ENCODE measurements at places on chromosomes 12 and 14.

- DNase-seq, result no peak
Observed at GRCh38 chr14:28157887-28158791, 608.4 kb upstream of the FOXG1 start.

DNA sequence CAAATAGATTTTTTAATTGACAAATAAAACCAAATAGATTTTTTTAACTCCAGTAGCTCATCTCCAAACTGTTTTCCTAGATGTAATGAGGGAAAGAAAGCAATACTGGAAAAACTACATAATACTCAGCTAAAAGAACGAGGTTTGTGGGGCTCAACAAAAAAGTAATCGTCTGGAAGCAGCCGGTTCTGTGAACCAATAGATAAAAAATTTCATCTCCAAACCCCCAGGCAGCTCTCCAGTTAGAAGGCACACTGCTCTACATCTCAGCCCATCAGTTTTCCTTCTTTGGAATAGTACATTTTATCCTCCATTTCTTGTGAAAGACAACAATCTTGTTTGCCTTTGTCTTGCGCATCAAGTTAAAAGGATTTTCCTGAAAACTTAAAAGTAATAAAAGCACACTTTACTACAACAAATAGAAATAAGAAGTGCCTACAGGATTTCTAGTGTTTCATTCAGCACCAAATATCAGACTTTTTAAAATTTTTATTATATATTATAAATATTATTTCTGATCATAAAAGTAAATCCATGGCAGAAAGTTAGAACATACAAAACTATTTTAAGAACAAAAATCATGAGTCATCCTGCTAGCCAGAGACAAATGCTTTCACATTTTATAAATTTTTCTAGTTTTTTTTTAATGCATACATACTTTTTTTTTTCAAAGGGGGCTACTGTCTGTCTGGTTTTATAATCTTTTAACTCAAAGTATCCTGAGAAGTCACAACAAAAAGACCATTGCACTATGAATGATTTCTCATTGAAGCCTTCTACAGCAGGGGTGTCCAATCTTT, 67.7 kb downstream of the EPS8 start:
- no peak for DNase-seq

DNA sequence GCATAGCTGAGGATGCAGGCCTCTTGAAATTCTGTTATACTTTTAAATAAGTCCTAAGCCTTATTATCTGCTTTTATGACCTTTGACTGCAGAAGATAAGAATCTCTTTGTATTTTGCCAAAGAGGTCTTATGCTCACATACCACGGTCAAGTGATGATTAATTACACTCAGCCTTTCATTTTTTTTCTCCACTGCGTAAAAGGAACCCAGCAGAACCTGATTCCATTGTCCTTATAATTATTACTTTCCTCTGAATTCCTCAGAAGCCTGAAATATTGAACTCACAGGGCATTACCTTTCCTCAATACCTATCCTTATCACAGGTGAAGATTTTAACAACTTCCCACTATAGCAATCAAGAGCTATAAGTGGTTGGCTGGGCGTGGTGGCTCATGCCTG, 498.7 kb upstream of the RPL10L start:
- DNase-seq, result no peak

DNA sequence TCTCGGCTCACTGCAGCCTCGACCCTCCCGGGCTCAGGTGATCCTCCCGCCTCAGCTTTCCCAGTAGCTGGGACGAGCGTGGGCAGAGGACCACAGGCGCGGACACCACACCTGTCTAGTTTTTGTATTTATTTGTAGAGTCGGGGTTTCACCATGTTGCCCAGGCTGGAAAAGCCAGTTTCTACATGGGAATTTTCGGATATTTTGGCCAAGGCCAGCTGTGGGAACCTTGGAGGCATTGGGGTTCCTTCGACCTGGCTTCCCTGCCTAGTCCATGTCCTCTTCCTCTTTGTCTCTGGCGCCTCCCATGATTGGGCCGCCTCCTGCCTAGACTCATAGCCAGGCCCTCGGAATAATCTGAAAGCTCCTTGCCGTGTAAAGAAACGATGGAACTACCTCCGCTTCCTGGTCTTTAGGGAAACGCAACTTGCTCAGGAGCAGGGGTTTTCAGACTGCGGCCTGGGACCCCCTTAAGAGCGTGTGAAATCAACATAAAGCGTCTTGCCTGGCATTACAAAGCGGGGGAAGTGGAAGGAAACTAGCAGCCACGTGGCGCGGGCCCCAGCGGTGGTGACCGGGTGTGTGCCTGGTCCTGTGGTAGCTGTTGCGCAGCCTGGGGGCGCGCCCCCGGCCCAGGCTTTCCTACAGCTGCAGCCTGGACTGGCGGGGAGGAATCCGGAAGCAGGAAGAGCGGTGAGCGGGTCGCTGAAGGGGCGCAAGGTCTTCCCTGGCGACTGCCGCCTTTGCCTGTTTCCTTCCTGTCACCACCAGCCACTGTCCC, 1.4 kb upstream of the HSP90AA1 start:
- no peak for DNase-seq

DNA sequence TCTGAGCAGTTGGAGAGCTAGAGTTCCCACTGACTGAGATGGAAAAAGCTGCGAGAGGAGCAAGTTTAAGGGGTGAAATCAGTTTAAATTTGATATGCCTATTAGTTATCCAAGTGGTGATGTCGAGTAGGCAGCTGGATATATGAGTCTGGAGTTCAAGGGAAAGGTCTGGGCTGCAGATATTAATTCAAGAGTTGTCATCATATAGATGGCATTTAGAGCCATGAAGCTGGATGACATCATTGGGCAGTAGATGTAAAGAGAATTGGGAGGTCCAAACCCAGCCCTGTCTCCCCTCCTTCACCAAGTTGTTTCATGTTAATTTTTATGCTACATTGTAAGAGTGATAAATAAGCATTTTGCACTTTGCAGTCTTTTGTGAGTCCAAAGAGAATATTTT, 898.1 kb downstream of the GALC start:
- no peak for DNase-seq

DNA sequence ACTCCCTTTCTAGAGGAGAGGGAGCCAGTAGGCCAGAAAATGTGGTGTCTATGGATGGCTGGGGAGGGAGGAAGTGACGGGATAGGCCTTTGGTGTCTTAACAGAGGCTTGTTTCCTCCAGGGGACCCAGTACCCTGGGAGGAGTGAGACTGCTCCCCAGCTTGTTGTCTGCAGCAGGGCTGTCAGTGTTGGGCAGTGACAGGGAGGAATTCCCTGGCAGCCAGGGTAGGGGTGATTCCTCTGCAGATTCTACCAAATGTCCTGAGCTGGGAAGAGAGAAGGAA, 64.0 kb downstream of the GALNT16 start:
- DNase-seq, result no peak

DNA sequence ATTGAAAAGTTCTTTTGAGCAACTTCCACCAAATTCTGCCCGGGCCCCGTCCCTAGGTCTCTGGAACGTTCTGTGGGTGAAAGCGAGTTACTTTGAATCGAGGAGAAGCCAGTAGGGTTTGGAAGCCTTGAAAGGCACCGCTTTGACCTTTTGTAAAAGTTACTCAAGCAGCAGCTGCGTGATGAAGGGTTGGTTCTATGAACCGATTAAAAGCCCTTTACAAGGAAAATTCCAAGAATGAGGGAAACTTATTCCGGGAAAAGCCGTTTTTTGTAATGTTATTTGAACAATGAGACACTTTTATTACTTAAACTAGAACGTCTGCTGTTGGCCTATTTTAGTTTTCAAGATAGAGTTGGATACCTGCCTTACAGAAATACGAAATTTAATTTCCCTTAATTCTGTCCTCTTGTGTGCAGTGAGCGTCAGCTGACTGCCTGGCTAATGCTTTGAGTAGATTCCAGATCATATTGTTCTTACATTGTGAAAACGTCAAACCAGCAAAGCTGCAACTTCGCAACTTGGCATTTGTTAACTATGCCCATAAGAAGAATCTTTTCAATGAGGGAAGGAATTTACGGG, 906 bp downstream of the LARP4 start:
- peak; percentile 66 for DNase-seq

DNA sequence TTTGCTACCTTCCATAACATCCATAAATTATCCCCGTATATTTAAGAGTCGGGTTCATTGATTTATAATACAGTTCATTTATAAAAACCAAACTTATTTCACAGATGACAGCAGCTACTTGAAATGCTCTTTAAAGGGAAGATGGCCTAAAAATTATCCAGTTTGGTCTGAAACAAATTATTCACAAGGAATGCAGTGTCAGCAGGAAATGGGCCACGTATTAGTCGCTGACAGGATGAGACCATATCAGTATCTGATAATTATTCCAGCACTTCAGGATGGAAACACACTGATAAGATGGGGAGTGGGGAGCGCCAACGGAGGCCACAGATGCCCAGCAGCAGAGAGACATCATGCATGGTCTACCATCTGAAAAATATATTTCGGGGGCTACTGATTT, 60.5 kb upstream of the TMEM132D start:
- no peak for DNase-seq

GRCh38 chr14:85579942-85580341, 50.0 kb downstream of the FLRT2 start:
- DNase-seq, result no peak

DNA sequence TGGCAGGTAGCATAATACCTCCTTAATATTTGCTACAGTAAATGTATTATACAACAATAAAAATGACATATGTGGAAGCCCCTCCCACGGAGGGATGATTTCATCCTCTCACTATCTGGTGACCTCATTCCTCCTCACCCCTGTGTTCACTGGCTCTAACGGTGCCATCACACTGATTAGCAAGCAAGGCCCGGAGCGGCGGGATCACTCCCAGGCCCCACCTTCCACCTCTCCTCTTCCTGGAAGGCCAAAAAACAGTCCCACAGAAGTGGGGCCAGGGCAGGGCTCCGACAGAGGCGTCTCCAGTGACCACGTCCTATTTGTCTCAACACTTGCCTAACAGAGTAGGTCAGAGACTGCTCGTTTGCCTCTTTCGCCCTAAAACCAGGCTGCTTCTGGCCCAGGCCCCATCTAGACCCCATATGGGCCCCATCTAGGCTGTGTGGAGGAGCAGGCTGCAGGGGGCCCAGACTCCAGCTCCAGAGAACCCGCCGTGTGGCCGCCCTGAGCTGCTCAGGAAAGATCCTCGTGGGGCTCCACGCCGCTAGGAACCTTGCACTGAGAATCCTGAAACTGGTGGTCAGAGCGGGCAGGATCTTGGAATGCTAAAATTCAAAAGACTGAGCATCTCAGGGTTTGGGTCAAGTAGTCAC, 3.7 kb downstream of the SELPLG start:
- DNase-seq, result peak; percentile 72

DNA sequence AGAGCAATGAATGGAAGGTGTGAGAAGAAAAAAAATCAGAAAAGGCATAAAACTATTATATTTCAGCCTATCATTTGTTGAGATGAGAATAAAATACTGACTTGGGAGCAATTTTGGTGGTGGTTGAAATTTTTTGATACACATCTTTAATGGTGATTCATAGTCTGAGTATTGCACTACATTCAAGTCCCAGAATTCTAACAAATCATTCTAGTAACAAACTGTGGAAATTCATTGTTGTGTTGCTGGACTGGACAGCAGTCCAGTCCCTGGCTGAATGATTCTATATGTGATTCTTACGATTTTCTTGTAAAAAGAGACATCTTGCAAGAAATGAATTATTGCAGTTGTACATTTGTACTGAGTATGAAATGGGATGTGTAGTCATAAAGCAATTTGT, 268.6 kb downstream of the TRHDE start:
- DNase-seq, result no peak

DNA sequence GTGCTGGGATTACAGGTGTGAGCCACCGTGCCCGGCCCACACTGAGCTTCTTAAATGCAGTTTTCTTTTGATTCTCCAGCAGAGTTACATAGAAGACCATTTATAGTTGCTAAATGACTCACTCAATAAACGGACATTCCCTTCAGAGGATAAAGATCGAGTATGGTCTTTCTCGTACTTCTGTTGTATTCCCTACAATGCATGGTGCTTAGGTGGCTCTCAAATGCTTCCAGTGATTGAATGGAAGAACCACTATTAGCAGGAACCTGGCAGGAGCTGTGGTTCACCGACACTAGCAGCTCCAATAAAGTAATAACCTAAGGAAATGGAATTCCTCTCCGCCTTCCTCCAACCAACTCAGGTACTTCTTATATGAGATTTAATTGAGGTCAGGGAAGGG, 3.9 kb upstream of the GPRC5A start:
- no peak for DNase-seq

DNA sequence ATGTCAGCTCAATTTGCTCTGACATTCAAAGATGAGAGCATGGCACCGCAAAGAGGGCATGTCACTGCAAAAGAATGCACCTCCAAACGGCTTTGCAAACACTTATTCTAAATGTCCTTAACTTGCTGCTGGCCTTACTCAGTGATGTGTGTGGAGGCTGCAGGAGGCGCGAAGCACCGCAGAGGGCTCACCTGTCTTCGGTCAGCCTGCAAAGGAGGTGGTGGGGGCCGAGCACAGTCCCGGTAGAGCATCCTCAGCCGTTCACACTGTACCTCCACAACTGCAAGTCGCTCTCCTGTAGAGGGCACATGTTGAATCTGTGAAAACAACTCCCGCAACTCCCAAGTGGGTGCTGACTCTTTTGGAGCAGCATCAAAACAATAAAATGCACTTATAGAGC, 93.8 kb downstream of the TRAFD1 start:
- no peak for DNase-seq

DNA sequence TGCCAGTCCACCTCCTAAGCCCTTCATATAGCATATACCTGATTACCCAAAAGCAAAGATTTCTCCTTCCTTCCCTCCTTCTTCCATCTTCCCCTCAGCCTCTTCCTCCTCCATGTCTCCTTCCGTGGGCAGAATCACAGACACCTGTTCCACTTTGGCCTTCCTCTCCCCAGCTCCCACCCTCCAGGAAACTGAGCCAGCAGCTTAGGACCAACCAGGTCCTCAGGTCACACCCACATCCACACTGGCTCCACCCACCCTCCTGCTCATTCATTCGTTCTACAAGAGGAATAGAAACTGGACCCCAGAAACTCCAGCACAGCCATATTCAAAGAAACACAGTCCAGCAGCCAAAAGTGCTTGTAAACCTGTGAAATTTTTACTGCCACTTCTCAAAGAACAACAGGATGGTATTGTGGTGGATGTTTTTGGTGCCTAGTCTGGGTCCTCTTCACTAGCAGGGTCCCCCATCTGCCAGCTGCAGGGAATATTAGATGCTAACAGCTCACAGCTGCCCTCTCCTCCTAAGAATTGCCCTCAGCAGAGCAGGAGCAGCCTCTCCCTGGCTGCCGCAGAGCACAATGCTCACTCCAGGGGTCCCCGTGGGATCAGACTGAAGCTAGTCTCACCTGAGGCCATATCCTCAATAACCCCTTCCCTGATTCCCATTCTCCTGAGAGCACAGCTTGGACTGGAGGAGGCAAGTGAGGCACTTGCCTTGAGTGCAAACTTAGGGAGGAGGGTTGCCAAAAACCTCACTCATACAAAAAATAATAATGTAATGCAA, 18.4 kb downstream of the CMKLR1 start:
- DNase-seq, result no peak

DNA sequence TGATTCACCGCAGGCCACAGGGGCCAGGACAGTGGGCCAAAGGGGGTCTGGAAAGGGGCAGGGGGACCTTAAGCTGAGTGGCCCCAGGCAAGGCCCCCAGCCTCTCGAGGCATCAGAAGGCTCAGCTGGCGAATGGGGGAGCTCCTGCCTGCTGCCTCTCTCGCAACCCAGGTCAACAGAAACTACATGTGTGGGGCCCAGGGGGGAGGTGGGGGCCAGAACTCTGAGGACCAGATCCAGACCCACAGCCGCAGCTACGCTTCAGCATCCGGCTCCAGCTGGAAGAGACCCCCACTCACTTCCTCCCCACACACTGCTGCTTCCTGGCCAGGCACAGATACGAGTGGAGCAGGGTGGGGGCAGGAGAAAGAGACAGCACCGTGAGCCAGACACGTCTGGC, 46.5 kb downstream of the NCOR2 start:
- no peak for DNase-seq

GRCh38 chr12:7060353-7060954, at the start of gene C1S:
C1S (plus strand) TSS chr12:7060718; CDS start chr12:7061913, 1,195 bp downstream.
- DNase-seq, result peak; percentile 95

- DNase-seq, result peak; percentile 44
Observed at GRCh38 chr14:54839701-54840119, 62.9 kb downstream of the GCH1 start.

Data from muscle of back (tissue), 13 donors.